IMR-90 (cell line): ENCODE measurements at places on chromosomes 2 and 18. TPM values are rescaled to one million over a fixed set of nuclear protein-coding genes. Genes with fewer than 3 reads are reported as not detected.

PLA2R1 gene
- 0.28 and 0.54 TPM in 2 replicates for total RNA-seq

KCNS3 gene
- 4.3 and 5.3 TPM in 2 replicates for total RNA-seq

RND3 gene
- 331 and 449 TPM in 2 replicates for total RNA-seq

BUB1 gene
- total RNA-seq: 43.4 and 45.8 TPM in 2 replicates

DLGAP1 gene
- total RNA-seq: under 0.01 TPM in 1 of 2 replicates, not detected in the other

GRCh38 chr2:9950521-9951271 lies 797 bp upstream of the GRHL1 start:
- peaks cover 7% of the 10 kb centered on the region; the same call in 1 of the 2 replicates for H3K4me1 ChIP-seq
- peak overlapping the region; percentile 65 for H3K4me3 ChIP-seq
- no peak overlapping the region for H3K27ac ChIP-seq
- H3K36me3 ChIP-seq: no peaks in the 10 kb centered on the region
- DNase-seq: no peak

DNA sequence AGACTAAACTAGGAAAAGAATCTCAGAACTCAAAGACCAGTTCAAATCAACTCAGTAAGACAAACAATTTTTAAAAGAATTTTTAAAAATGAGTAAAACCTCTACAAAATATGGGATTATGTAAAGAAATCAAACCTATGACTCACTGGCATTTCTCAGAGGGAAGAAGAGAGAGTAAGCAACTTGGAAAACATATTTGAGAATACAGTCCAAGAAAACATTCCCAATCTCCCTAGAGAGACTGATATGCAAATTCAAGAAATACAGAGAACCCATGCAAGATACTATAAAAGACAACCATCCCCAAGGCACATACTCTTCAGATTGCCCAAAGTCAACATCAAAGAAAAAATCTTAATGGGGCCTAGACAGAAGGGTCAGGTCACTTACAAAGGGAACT lies 162.7 kb downstream of the WDPCP start:
- H3K27me3 ChIP-seq: no peaks in the 10 kb centered on the region
- H3K36me3 ChIP-seq: no peaks in the 10 kb centered on the region
- H3K27ac ChIP-seq: no peak overlapping the region
- no peak overlapping the region for H3K4me3 ChIP-seq

DNA sequence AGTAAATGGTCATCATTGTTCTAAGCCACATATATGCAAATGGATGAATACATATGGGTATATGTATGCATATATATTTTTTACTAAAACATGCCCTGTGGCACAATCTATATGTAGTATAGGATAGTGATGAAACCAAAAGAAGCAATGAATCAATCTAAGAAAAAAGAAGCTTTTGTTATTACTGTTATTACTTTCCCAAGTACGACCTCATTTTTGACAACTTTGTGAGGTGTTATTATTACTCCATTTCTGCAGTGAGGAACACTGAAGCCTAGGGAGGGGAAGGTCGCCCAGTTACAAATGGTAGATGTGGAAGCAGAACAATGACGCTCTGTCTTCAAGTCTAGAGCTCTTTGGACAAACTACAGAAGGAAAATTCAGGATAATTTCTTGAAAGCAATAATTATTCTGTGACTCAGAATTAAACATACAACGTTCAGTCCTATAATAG lies 38.3 kb downstream of the STAT4 start:
- H3K27ac ChIP-seq: no peak overlapping the region
- no peaks in the 10 kb centered on the region for H3K36me3 ChIP-seq
- peaks cover 2% of the 10 kb centered on the region; the same call in 1 of the 2 replicates for H3K4me1 ChIP-seq
- H3K4me3 ChIP-seq: no peak overlapping the region

GRCh38 chr2:145415151-145415550 lies 895.2 kb upstream of the ZEB2 start:
- H3K4me1 ChIP-seq: no peaks in the 10 kb centered on the region
- H3K27me3 ChIP-seq: no peaks in the 10 kb centered on the region
- no peak overlapping the region for H3K4me3 ChIP-seq

DNA sequence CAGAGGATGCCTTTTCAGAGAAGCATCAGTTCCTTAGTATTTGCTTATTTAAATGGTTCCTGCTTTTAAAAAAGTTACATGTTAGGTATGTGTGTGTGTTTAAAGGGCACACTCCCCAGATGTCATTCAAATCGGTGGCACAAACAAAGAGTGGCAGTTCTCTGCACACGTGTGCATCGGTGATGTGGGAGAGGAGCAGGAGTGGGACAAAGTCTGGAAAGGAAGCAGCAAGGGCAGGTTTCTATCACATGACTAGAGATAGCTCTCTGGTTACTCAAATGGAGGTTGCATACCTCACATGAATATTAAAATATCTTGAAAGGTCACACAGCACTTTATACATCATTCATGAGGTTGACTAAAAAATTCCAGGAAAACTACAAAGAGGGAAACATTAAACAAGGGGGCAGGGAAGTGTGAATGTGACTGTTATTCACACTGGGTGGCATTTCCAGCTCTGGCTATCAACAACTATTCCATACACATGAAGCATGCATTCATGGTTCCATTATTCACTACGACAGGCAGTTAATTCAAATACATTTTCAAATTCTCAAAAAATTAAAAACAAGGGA lies 64.7 kb downstream of the SEPTIN10 start:
- no peaks in the 10 kb centered on the region for H3K4me1 ChIP-seq
- no peak for DNase-seq
- H3K27ac ChIP-seq: no peak overlapping the region
- no peaks in the 10 kb centered on the region for H3K27me3 ChIP-seq

DNA sequence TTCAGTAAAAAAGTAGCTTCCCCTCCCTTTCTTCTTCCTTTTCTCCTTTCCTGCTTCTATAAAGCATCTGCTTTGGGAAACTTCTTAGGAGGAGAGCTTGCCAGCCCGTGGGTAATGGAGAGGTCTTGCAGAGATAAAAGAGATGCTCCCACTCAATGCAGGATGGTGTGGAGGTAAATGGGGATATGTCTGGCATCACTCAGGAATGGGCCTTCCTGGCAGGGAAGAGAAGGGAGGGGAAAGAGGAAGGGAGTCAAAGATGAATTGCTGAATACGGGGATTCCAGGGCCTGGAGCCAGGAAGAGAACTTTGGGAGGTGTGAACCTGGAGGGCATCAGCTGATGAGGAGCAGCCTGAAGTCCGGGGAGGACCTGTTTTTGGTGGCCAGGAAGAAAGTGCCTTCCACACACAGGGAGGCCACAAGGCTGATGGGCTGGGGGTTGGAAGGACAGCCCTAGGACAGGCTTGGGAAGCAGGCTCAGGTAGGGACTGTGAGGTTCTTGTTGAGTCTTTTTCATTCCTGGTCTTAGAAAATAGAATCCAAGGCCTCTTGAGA lies 25.2 kb downstream of the IL1B start:
- H3K36me3 ChIP-seq: no peaks in the 10 kb centered on the region
- DNase-seq: no peak
- H3K27me3 ChIP-seq: no peaks in the 10 kb centered on the region
- H3K4me3 ChIP-seq: no peak overlapping the region
- H3K4me1 ChIP-seq: peaks cover 18% of the 10 kb centered on the region

DNA sequence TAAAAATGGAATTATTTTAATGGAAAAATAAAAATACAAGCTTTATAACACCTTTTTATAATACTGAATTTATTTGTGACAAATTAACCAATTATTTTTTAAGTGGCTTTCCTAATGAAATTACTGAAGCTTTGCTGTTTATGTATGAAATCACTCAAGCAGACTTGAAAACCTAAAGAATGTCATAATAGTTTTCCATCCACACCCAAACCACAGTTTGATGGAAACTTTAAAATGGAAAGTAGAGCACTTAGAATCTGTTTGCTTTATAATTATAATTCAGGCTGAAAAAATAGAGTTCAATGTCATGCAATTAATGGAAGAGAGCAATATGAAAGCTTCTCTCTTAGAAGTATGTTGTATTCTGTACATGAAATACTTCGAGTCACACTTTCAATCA lies 31.6 kb upstream of the WDR75 start:
- H3K4me3 ChIP-seq: no peak overlapping the region
- H3K27me3 ChIP-seq: no peaks in the 10 kb centered on the region
- peaks cover 14% of the 10 kb centered on the region for H3K4me1 ChIP-seq
- H3K36me3 ChIP-seq: no peaks in the 10 kb centered on the region
- no peak overlapping the region; the same call in 1 of the 2 replicates for H3K27ac ChIP-seq

DNA sequence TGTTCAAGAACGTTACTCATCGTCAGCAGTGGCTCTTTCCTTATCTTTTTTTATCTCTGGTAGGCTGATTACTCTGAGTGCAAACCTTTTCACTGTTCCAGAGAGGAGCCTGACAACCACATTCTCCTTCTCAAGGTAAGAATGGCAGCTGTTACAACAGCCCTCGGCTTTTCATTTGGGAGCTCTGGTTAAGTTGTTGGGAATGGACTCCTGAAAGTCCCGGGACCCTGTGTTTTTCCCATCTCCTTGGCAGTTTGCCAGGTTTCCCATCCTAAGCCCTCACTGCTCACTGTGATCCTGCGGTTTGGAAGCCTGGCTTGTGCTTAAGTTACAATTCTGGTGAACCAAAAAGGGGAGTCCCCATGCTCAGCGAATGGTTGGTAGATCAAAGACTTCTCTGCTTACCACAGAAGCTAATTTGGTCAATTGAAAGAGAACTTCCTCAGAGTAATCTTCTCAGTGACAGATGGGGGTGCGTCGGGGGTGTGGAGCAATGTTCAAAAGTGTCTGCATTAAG lies 122.3 kb downstream of the LYPD6B start:
- H3K27me3 ChIP-seq: no peaks in the 10 kb centered on the region
- H3K36me3 ChIP-seq: no peaks in the 10 kb centered on the region
- no peak for DNase-seq
- H3K4me1 ChIP-seq: no peaks in the 10 kb centered on the region
- no peak overlapping the region for H3K27ac ChIP-seq
- no peak overlapping the region for H3K4me3 ChIP-seq

DNA sequence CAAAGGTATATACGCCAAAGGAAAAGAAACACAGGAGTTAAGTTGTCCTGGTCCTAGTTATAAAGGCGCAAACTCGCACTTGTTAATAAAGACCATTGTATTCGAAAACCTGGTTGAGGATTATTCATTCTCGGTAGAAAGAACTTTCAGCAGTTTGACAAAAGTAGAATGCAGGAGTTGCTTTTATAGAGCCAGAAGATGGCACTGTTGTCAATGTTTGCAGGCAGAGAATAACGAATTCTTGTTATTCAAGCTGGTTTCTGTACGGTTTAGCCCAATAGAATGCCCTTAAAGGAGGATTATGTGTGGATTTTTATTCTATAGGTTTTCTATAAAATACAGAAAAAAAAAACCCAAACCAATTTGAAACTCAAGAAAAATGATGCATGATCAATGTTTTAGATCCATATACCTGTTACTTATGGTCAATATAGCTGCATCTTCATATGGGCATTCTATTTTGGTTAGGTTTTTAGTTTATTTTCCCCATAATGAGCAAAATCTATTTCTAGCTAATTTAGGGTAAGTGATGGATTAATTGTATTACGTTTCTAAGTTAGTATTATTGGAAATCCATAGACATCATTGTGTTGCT lies 510.3 kb downstream of the PLCL1 start:
- no peaks in the 10 kb centered on the region for H3K4me1 ChIP-seq
- DNase-seq: peak; percentile 65
- H3K27me3 ChIP-seq: no peaks in the 10 kb centered on the region; the same call in 1 of the 2 replicates
- H3K4me3 ChIP-seq: no peak overlapping the region
- no peak overlapping the region for H3K27ac ChIP-seq
- H3K36me3 ChIP-seq: no peaks in the 10 kb centered on the region

GRCh38 chr2:86622519-86623042 lies 1.1 kb downstream of the RNF103 start:
- peak overlapping the region; percentile 80 for H3K4me3 ChIP-seq
- H3K27ac ChIP-seq: peak overlapping the region; percentile 64
- H3K36me3 ChIP-seq: peaks cover 2% of the 10 kb centered on the region
- peak; percentile 10 for DNase-seq
- no peaks in the 10 kb centered on the region for H3K27me3 ChIP-seq

DNA sequence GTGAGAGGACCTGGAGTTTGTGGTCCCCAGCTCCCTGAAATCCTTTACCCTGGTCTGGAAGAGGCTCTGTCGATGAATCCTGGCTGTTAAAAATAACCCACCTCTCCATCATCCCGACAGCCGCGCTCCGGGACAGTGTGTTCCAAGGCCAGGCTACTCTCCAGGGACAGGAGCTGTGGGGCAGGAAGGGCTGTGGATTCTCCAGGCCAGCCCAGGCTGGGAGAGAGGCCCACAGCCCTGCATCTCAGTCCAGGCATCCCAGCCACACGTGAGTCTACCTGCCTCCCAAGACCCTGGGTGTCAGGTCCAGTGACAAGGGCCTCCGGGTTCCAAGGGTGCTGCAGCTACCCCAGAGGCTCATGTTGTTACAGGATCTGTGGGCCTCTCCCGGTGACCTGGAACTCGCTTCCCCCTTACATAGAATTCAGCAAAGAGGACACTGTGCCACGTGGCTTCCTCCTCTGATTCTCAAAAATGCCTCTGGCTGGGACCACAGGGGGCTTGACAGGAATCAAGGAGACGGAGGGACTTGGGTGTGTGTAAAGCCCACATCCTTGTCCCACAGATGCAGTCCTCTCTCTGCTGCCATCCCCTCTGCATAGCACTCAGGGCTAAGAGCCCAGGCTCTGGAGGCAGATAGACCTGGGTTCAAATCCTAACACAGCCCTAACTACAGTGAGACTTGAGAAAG lies 17.3 kb downstream of the ADRA2B start:
- no peaks in the 10 kb centered on the region for H3K36me3 ChIP-seq
- no peak overlapping the region for H3K27ac ChIP-seq
- DNase-seq: no peak
- no peak overlapping the region for H3K4me3 ChIP-seq
- peaks cover 2% of the 10 kb centered on the region; the same call in 1 of the 2 replicates for H3K4me1 ChIP-seq

- peaks cover 2% of the 10 kb centered on the region; the same call in 1 of the 2 replicates for H3K27me3 ChIP-seq
- DNase-seq: no peak
- H3K36me3 ChIP-seq: no peaks in the 10 kb centered on the region
- H3K4me1 ChIP-seq: no peaks in the 10 kb centered on the region
Measured at GRCh38 chr18:50161597-50162205, 33.2 kb downstream of the MYO5B start.

- peak; percentile 92 for DNase-seq
- no peaks in the 10 kb centered on the region for H3K36me3 ChIP-seq
- H3K4me3 ChIP-seq: no peak overlapping the region
- peak overlapping the region; percentile 59; the same call in 1 of the 2 replicates for H3K27ac ChIP-seq
- peaks cover 8% of the 10 kb centered on the region; the same call in 1 of the 2 replicates for H3K4me1 ChIP-seq
Measured at GRCh38 chr2:191218292-191218898, 26.8 kb upstream of the MYO1B start.
